ENCODE measurements at places on chromosomes 1 and 21.

GRCh38 chr1:56417646-56418045, 161.7 kb downstream of the PLPP3 start:
- DNase-seq, result no peak

DNA sequence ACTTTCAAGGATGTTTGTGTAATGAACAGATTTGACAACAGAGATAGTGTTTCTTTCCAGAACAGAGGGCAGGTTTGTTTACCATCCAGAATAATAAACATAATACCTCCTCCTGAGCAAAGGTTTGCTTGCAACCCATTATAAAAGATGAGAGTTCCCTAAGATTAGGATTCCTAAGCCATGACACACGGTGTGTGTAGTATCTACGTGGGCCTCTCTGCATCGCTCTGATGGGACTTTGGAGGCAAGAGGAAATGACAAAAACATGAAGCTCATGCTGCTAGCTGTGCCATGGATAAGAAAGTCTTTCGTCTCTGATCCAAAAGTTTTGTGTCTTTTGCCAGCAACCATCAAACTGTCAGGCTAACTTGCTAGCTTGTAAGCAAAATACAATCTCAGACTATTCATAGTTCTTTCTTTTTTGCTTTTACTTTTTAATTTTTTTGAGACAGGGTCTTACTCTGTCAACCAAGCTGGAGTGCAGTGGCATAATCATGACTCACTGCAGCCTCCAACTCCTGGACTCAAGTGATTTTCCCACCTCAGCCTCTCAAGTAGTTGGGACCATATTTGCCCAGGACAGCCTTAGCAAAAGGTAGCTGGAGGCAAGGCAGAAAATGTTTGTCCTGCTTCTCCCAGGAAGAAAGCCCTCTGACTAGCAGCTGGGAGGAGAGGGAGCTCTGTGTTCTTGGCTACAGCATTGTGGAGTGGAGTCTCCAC, 81.1 kb downstream of the LHX4 start:
- DNase-seq, result no peak

DNA sequence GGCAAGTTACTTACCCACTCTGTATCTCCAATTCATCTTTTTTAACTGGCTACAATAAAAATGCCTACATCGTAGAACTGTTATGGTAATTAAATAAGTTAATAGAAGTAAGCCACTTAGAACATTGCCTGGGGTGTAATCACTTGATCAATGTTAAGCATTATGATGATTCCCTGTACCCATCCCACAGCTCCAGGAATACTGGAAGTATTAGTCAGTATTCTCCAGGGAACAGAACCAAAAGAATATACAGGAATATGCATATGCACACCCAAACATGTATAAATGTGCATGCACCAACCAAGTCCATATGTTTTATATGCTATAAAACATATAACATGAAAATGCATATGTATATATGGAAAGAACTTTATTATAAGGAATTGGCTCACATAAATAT, 107.3 kb downstream of the UBE2U start:
- DNase-seq, result no peak

- DNase-seq, result no peak
Measured at GRCh38 chr1:178109348-178110143, 15.6 kb downstream of the RASAL2 start.

- DNase-seq, result no peak
Measured at GRCh38 chr1:172764378-172764777, 105.5 kb downstream of the FASLG start.

GRCh38 chr21:41186755-41187536, 19.0 kb downstream of the BACE2 start:
- peak; percentile 28 for DNase-seq

DNA sequence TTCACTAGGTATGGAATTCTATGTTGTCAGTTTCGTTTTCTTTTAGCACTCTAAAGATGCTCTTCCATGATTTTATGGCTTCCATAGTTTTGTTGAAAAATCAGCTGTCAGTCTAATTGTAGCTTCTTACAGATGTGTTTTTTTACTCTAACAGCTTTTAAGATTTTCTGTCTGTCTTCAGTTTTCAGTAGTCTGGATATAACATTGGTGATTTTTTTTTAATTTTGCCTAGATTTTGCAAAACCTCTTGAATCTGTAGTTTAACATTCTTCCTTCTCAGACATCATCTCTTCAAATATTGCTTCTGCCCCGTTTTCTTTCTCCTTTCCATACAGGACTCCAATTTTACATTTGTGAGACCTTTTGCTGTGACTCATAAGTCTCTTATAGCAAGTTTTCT, 17.9 kb upstream of the DYRK1A start:
- DNase-seq, result no peak

DNA sequence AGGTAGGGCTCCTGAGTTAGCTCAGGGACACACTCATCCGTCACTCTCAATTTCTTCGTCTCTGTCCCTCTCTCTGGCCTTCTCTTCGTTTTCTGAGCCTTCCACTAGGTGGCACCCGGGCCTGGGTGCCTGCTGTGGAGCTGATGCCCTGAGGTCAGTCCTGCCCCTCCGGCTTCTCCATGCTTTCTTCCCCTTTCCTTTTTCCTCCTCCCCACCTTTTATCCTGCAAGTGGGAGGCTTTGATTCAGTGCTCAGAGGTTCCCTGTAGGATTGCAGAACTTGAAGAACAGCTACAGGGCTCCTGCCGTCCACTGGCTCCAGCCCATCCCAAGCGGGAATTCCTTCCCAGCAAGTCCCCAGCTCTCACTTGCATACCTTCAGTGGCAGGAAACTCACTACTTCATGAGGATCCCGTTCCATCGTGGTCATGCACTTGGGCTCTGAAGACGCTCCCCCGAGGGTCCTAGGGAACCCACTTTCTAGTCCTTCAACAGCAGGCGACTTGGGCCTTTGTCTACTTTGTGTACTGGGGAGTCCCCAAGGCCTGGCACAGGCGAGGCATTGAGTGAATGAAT, 45.6 kb downstream of the SRRM1 start:
- peak; percentile 29 for DNase-seq

GRCh38 chr1:169184812-169185211, 78.3 kb downstream of the ATP1B1 start:
- DNase-seq, result no peak

DNA sequence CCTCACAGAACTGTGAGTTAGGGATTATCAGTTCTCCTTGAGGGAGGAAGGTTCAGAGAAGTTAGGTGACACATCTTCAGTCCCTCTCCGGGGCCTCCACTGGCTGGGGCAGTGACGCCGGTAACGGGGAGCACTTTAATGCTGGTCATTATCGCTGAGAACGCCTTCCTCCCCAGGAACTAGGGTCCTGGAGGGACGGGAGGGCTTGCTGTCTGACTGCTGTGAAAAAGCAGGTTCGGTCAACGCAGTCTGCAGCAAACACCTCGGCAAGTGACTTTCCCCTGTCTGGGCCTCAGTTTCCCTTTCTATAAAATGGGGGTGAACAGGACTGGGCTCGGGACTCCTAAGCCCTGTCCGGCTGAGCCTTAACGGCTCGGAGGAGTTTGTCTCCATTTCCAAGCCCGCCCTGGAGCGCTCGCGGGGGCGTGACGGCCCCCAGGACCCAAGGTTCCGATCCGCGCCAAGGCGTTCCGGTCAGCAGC, 341 bp upstream of the TMEM61 start:
- DNase-seq, result no peak

- DNase-seq, result no peak
Measured at GRCh38 chr1:40141878-40142535, 19.2 kb upstream of the RLF start.
